GM13976 (cell line): ENCODE measurements at places on chromosomes 4 and X.
A peak's percentile ranks its signal among the peaks of the same experiment; 100 is the strongest.

DNA sequence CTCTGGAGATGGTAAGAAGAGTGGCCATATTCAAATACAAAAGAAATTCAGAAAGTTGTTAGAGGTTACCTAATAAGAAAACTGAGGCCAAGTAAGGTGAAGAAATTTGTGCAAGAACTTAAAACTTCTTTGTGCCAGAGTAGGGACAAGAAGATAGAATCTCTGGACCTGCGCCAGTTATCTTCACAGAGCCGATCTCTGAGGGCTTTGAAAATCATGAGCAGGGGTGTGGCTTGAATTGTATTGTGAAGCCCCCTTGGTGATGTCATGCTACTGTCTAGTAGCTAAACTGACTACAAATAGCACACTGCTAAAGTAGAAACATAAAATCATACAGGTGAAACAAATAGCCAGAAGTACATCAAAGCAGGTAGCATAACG lies 184.6 kb downstream of the UGT8 start:
- no peak for DNase-seq

GRCh38 chrX:96978906-96979305 lies 95.2 kb downstream of the RPA4 start:
- no peak for DNase-seq

- no peak for DNase-seq
Measured at GRCh38 chr4:119209586-119209985, 2.9 kb upstream of the USP53 start.

GRCh38 chr4:15148691-15149090 lies 146.4 kb downstream of the CPEB2 start:
- DNase-seq = no peak

DNA sequence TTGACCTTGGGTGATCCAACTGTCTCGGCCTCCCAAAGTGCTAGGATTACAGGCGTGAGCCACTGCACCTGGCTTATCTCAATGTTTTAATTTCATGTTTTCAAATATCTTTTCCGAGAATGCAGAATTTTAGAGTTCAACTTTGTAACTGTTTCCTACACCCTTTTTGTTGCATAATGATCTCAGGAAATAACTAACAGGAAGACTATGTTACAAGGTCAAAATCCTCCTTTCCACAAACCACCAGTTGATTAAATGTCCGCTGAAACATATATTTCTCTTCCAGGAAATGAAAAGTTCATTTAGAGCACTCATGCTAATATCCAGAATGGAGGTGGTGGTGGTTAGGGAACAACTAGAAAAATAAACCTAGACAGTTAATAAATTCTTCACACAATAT lies 377.8 kb downstream of the PPP4R3C start:
- no peak for DNase-seq

DNA sequence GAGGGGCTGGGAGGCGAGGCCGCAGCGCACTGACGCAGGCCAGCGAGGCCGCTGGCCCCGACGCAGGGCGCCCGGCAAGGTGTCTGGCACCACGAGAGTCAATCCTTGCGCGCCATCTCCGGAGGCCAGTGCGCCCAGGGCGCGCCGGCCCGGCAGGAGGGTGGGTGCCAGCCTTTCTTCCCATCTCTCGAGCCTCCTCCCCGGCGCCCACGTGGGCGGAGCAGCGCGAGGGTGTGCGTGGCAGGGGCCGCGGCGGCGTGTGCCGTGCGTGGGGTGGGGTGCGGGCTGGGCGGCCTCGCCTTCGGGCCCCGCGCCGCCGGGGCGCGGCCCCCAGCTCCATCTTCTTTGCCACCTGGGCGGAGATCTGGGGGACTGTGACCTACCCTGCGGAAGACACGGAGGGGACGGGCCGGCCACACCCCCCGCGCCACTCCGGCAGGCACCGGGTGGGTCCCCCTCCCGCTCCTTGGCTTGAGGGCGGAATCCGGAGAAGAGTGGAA lies 877 bp downstream of the JAKMIP1 start:
- DNase-seq = peak; percentile 57

DNA sequence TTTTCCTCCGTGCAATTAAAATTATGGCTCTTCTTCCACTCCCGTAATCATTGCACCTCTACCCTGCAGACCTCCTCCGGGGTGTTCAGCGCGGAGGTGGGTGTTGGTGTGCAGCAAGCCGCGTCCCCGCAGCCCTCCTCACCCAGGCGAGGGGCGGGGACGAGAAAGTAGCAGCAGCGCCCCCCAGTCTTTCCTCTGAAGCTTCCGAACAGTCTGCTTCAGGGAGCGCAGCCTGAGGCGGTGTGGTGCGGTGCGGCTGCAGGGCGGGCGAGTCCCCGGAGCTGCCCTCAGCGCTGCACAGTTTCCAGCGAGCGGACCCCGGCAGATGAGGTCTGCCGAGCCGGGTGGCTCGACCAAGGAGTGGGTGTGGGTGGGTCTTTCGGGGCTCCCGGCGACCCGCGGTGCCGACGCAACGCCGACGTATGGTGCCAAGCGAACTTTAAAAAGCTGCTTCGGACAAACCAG lies at the start of gene FRAS1:
Gene FRAS1, plus strand, starts transcription at position 189 of the 465 bp plus-strand sequence. CDS start 687 bp downstream, outside the sequence.
- DNase-seq = peak; percentile 40

- DNase-seq = no peak
Measured at GRCh38 chr4:80295826-80296225, 29.4 kb downstream of the FGF5 start.

GRCh38 chrX:105006996-105007395 lies 213.5 kb downstream of the TEX13A start:
- DNase-seq = no peak

DNA sequence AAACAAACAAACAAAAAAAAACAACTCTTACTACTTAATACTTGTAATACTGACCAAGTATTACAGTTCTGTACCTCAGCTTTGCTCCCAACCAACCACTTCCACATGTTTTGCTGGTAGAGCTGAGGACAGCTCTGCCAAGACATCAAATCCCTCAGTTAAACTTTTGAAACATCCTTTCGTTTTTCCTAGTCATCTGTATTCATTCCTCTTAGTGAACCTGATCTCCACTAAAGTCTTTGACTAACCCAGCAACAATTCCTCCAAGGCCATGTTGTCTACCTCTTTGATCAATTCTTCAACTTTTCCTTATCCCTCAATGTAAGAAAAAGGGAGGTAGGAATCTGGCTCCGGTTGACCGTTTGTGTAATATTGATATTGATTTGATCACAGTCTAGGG lies 247.5 kb downstream of the ARHGAP24 start:
- no peak for DNase-seq

DNA sequence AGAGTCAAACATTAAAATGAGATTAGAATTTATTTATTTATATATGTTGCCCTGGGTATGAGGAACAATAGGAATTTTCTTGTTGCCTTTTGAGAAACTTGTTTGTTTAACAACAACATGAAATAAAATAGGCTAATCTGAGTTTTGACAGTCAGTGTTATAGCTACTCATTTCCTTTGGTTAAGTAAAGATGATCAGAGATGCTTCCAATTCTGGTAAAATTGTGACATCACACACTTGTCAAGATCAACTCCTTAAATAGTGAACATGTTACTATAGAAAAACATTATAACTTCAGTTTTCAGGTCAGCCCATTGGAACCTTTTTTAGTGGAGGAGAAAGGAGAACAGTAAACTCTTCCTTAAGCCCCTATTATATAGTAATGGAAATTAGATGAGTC lies 136.1 kb downstream of the STIM2 start:
- DNase-seq = no peak

GRCh38 chrX:73876911-73877310 lies 313.9 kb downstream of the CHIC1 start:
- DNase-seq = no peak

DNA sequence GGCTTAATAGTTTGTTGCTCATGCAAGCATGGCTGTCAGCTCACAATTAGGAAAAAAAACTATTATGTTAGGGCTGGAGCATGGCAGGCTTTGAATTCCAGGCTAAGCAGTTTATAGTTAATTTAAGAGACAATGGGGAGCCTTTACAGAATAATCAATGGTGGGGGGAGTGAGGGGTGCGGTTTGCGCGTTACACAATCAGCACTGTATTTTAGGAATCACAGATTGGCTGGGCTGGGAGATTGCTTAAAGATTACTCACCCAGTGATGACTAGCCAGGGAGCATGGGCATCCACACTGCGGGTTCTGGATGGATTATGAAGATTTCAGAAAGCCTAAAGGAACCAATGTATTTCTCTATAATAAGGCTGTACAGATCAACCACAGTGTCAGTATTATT lies 186.6 kb downstream of the SOX3 start:
- DNase-seq = no peak

DNA sequence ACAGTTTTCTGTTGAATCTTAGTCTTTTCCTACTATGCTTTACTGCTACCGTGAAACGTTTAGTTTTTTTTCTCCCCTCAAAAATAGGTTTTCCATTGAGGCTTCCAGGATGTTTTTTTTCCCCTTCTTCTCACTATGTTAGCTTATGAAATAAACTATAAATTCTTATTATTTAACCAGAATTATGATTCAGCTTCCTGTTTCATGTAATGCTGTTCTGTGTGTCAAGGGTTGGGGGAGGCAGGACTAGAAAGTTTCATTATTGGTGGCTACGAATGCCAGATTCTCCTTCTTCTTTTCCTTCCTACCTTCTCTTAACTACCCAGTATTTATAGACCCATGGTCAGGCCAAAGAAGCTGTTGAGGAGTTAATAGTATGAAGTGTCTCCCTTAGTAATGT lies 11.8 kb downstream of the CLCN5 start:
- no peak for DNase-seq

GRCh38 chr4:153887217-153887616 lies 98.3 kb upstream of the SFRP2 start:
- no peak for DNase-seq

GRCh38 chr4:171582961-171583581 lies 230.1 kb upstream of the GALNTL6 start:
- no peak for DNase-seq

DNA sequence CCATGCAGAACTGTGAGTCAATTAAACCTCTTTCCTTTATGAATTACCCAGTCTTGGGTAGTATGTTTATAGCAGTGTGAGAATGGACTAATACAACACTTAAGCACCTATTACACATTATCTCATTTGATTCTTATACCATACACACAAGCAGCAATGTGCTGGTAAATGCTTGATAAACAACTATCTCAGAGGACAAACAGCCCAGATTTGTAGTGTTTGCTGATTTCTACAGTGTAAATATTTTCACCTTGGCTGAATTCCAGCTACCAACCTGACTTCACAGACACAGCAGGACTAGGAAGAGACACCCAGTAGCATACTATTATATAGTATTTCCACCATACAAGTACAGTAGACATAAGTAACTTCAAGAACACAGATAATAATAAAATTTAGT lies 406.5 kb upstream of the CNKSR2 start:
- DNase-seq = no peak

- no peak for DNase-seq
Measured at GRCh38 chrX:110219920-110220319, 98.0 kb downstream of the AMMECR1 start.

GRCh38 chrX:65600106-65600505 lies 65.5 kb upstream of the LAS1L start:
- no peak for DNase-seq

GRCh38 chr4:30950737-30951136 lies 230.6 kb downstream of the PCDH7 start:
- DNase-seq = no peak

GRCh38 chr4:165364452-165365080 lies 14.2 kb upstream of the CPE start:
- DNase-seq = no peak

- DNase-seq = no peak
Measured at GRCh38 chr4:125847518-125847917, 532.8 kb downstream of the FAT4 start.

DNA sequence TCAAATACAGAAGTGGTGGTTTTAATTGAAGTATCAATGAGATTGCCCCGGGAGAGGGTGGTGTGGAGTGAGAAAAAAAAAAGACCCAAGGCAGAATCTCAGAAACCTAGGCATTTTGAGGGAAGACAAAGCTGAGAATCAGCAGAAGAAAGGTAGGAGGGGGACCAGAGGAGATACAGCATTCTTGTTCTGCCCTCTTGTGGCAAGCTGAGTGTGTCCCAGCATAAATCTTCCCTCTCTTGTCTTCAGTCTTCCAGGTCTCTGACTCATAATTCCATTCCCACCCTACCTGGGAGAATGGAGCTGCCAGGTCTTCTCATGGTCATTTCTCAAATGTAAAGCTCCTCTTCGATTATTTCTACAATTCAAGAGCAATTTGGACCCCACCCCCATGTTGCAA lies 32.7 kb upstream of the MAGED1 start:
- DNase-seq = peak; percentile 5

DNA sequence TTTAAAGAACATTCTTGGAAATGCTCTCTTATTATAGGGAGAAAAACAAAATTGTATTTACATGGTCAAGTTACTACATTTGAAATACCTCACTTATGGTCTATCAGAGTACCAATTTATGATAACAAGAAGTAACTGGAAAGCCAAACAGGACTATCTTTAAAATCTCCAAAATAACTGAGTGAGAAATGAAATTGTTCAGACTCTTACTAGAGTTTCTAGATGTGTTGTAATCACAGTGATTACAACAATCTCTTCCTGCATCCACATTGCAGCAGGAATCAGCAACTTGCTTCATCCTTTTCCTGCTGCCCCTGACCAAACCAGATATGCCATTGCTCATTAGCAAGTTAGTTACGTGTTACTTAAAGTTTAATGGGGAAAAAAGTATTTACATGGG lies 245.2 kb upstream of the SMIM31 start:
- no peak for DNase-seq

- DNase-seq = no peak
Measured at GRCh38 chrX:147376601-147377422, 534.9 kb upstream of the FMR1 start.

DNA sequence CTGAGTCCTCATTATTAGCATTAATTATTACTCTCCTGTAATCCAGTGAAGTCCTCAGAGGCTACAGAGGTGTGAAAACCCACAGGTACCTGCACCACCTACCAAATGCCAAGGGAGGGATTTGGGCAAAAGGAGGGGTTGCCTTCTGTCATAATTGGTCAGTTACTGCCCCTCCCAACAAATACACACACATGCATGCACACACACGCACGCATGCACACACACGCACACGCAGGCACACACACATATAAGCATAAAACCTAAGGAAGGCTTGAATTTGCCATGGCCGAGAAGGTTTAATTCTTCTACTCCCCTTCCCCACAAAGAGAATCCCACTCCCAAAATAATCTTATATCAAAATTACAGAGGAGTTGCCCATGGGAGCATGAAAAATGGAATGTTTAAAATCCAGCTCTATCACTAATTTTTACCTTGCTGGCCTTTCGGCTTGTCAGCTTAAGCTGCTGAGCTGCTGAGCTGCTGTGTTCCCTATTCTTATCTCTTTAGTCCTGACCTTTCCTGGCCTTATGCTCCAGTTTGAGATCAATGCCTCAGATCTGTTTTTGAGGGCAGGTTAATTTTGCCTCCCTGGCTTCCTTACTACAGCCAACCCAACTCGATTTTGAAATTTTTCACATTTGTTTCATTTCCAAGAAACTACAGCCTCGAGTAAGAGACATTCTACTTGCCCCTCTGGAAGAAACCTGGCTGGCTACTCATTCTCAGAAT lies 95.0 kb downstream of the CAMK2D start:
- DNase-seq = no peak

GRCh38 chr4:15402974-15403373 lies 24.9 kb upstream of the C1QTNF7 start:
- no peak for DNase-seq

DNA sequence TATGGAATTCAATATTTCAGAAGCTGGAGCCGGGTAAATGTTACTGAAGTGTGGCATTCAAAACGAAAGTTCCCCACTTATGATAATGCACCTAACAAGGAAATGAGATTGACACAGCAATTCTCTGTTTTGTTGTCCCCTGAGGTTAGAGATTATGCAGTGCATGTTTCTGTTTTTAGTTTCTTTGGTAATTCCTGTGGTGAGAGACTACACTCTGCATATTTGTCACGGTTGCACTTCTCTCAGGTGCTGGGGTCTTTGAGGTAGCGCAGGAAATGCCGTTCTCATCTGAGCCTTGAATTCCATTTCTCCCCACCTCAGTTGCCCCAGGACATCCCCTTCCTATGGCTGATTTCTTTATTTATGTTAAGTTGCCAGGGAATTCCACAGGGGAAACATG lies 15.3 kb upstream of the BEND4 start:
- peak; percentile 81 for DNase-seq
